ENCODE measurements at places on chromosomes 1 and 21. TPM values are rescaled to one million over a fixed set of nuclear protein-coding genes. Genes with fewer than 3 reads are reported as not detected.

- no peak for DNase-seq
Measured at GRCh38 chr1:91123319-91123718, 101.5 kb upstream of the ZNF644 start.

GRCh38 chr1:219958875-219959417, 30.6 kb upstream of the SLC30A10 start:
- no peak for DNase-seq

MACO1 gene
- 16.3 TPM for total RNA-seq

OPRD1 gene
- total RNA-seq, result 1.8 TPM
